COR-L47 (cell line): ENCODE measurements at places on chromosomes 4 and X.

DNA sequence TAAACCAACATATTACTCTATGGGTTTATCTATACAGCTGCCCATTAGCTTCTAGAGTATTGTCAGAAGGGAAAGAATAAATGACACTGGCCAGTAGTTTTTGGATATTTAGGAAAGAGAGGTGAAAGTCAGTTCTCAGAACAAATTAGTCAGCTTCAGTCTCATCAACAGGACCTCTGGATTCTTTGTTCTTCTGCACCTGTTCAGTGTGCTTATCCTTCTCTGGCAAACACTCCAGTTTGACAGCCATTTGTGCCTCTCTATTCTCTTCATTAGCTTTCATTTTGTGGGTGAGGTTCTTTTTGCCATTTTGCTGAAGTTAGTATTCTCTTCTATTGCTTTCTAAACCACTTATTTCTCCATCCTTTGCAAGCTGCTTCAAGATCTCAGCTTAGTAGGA is 107.0 kb downstream of the PCDH18 start:
- DNase-seq = no peak

- no peak for DNase-seq
These were observed 147.8 kb upstream of the KLF3 start for GRCh38 chr4:38516190-38516589.

DNA sequence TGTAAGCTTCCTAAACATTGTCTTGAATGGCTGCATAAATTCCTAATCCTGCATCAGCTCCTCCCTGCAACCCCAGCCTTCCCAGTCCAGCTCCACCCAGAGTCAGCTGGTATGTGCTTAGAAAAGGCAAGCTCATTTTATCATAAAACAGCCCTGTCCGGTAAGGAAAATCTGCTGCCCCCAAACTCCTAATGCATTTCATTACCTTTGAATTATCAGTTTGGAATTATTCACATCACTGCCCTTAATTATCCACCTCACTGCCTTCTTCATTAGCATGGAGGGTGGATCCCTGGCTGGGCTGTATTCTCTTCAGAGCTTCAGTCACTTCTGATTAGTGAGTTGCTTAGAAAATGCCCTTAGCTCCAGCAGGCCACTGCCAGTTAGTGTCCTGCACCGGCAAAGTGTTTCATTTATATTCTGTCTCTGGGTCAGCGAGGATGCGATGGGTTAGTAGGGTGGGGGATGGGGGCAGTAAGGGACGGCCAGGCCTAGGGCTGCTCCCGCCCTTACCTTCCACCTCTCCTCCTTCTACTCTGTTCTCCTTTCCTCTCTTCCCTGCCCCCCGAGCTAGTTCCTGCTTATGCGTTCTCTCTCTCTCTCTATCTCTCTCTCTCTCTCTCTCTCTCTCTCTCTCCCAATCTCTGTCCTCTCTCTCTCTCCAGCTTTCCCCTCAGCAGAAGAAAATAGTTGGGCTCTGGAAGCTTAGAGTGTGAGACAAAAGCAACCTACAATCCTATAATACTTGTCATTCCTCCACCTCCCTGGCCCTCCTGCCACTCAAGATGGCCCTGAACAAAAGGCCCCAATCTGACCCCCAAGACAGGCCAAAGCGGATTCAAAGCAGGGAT is 174.8 kb upstream of the KLF3 start:
- no peak for DNase-seq

DNA sequence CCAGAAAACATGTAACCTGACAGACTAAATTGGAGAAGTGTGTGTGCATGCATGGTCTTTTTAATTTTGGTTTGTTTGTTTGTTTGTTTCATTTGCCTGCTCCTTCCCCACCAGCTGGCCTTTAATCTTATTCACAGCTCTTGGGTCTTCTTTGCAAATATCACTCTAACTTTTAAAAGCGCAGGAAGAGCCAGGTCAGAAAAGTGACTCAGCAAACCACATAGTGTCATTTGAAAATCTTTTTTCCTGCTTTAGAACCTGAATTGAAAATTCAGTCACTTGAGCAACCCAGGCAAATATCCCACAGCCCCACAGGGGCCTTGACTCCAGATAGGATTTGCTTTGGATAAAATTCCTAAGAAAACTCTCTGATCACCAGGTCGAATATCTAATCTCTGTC is 4.6 kb downstream of the TMEM255A start:
- DNase-seq = no peak

GRCh38 chr4:11525085-11525484 is 96.4 kb upstream of the HS3ST1 start:
- no peak for DNase-seq

DNA sequence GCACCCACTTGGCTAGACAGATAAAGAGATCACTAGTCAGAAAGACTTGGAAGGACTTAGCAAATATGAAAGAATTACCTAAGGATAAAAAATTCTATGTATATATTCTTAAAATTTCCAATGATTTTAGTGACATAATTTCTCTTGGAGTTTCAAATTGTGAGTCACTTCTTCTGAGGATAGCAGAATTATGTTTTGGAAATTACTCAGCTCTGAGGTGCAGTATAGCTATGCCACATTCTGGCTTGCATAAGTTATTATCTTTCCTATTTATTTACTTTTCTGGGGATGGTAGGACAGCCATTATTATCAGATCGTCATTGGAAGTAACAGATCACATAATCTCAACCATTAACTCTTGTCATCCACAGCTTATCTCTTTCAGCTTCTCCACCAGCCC is 853.5 kb downstream of the TRIML1 start:
- no peak for DNase-seq

- DNase-seq = no peak
These were observed 8.6 kb upstream of the MAML3 start for GRCh38 chr4:140162596-140162995.

GRCh38 chr4:47486231-47486673 is 1.2 kb downstream of the ATP10D start:
- no peak for DNase-seq

- no peak for DNase-seq
These were observed 119.1 kb downstream of the CNKSR2 start for GRCh38 chrX:21493226-21493830.
